Lower lobe of right lung (tissue), 2 donors: ENCODE measurements at places on chromosomes 13 and 19.

- no peaks in the 10 kb centered on the region for H3K36me3 ChIP-seq
- H3K27me3 ChIP-seq: no peaks in the 10 kb centered on the region
- H3K4me3 ChIP-seq: peak overlapping the region; percentile 43
These were observed 1193.8 kb downstream of the SLITRK1 start for GRCh38 chr13:82688400-82688994.

DNA sequence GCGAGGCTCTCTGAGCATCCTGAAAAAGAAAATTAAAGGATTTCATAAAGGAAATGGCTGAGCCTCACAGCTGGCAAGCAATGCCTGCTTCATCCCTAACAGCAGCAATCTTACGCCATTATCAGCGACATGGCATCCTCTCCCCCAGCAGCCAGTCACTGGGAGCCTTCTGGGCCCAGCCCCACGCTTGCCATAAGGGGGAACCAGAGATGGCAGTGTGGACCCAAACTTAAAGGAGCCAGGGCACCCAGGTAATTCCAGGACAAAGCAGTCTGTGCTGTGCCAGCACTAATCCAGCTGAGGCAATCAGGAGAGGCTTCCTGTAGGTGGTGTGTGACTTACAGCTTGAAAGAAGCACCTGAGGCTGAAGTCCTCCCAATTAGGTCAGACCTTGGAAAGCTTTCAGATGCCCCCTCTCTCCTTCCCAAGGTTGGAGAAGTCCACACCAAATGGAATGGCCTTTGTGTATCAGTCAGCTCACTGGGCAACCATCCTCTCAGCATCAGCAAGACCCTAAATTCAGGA is 10.3 kb downstream of the VSTM2B start:
- no peak for DNase-seq
- H3K4me3 ChIP-seq: no peak overlapping the region
- no peaks in the 10 kb centered on the region for H3K4me1 ChIP-seq
- no peak overlapping the region for H3K27ac ChIP-seq
- no peaks in the 10 kb centered on the region for H3K36me3 ChIP-seq
- peaks cover 36% of the 10 kb centered on the region for H3K27me3 ChIP-seq

GRCh38 chr13:96880419-96880818 is 113.9 kb downstream of the OXGR1 start:
- no peak overlapping the region for H3K27ac ChIP-seq
- H3K4me1 ChIP-seq: no peaks in the 10 kb centered on the region
- H3K4me3 ChIP-seq: no peak overlapping the region
- no peak for DNase-seq
- no peaks in the 10 kb centered on the region for H3K27me3 ChIP-seq
- H3K36me3 ChIP-seq: no peaks in the 10 kb centered on the region

GRCh38 chr19:16327911-16328823 is 3.5 kb downstream of the KLF2 start:
- H3K36me3 ChIP-seq: peaks cover 26% of the 10 kb centered on the region
- peak overlapping the region; percentile 98 for H3K27ac ChIP-seq
- H3K4me1 ChIP-seq: peaks cover 42% of the 10 kb centered on the region
- peak overlapping the region; percentile 82 for H3K4me3 ChIP-seq
- H3K27me3 ChIP-seq: no peaks in the 10 kb centered on the region
- peak; percentile 92 for DNase-seq

DNA sequence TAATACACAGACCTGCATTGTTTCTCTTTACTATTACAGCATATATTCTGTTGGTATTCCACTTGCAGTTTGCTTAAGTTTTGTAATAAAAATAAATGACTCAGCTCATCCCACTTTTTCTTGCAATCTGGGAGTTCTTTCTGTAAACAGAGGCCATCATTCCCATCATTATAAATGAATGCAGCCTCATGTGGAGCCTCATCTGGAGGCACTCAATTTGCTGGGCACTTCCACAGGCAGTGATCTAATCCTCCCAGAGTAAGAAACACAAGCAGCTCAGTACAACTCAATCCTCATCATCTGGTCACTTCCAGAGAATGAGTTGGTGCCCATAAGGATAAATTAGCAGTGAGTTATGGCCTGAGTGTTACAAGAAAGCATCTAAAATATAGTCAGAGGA is 2801.9 kb downstream of the PCDH9 start:
- H3K4me3 ChIP-seq: no peak overlapping the region
- H3K27me3 ChIP-seq: no peaks in the 10 kb centered on the region
- no peak overlapping the region for H3K27ac ChIP-seq
